Kidney (tissue), 22 donors: ENCODE measurements at places on chromosomes 7 and 10. TPM values are rescaled to one million over a fixed set of nuclear protein-coding genes. Genes with fewer than 3 reads are reported as not detected.

- peak; percentile 24 for DNase-seq
Observed at GRCh38 chr7:26439521-26440232, 148.0 kb downstream of the SNX10 start.

GRCh38 chr10:128029290-128029651, 97.0 kb downstream of the MKI67 start:
- DNase-seq, result no peak

LOXL4 gene
- 15.1 TPM for total RNA-seq

DNA sequence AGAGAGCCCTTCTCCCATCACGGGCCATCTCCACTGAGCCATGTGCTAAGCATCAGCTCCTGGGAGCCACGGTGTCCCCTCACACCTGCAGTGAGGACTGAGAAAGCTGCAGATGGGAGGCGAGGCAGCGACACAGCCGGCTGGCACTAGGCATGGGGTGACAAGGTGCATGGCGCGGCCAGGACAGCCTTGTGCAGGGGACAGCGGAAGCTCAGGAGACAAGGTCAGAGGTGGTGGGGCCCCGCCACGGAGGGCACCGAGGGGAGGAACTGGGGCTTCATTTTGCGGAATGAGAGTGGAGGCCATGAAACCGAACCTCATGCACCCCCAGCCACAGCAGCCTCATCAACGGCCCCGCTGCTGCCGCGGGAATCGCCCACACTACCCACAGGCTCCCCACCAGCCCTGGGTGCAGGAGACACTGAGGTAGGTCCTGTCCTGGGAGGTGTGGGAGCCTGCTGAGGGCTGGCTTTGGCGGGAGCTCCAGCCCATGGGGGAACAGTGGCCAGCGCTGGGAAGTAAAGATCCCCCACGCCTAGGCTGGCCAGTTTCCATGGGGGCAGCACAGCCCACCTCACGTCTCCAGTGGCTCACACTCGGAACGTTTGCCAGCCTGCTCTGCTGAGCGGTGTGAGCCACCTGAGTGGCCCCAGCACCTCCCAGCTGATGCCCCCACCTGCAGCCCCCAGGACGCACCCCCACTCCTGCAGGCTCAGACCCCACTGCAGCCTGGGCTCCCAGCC, 71.2 kb upstream of the INSIG1 start:
- no peak for DNase-seq

- no peak for DNase-seq
Observed at GRCh38 chr7:74031403-74032190, 3.6 kb downstream of the ELN start.

ASB10 gene
- total RNA-seq, result not detected

ANXA8 gene
- 0.16 TPM for total RNA-seq

DNA sequence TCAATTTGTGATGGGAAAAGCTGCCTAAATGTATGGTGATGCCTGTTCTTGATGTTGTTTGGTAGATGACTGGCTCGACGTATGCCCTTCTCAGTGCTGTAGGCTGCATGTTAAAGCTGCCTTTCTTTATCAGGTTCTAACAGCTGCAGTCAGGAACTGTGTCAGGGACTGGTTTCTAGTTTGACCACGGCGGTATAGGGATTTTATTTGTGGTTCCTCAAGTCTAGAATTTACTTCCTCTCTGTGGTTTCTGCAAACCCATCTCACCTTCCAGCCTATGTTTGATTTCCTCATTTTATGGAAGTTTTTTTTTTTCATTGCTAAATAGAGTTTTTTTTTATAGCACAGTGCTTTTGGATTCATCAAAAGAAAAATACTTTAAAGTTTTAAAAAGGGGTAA, 26.5 kb downstream of the LMTK2 start:
- no peak for DNase-seq

GRCh38 chr10:85926136-85926535, 440.5 kb downstream of the GRID1 start:
- no peak for DNase-seq

DNA sequence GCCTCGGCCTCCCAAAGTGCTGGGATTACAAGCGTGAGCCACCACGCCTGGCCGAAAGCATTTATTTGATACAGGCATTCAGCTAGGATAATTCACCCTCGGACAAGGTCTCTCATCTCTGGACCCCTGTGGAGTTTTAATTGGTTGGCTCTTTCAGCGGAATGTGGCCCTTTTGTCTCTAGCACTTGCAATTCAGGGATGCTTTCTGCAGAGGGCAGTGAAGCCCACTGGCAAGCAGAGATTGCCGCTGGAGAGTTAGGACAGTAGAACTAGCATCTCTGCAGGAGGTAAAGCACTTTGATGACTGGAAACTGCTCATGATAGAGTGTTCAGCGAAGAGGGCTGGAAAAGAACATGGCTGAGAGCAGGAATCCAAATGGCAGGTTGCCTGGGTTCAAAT, 62.0 kb downstream of the SUFU start:
- DNase-seq, result no peak

DNA sequence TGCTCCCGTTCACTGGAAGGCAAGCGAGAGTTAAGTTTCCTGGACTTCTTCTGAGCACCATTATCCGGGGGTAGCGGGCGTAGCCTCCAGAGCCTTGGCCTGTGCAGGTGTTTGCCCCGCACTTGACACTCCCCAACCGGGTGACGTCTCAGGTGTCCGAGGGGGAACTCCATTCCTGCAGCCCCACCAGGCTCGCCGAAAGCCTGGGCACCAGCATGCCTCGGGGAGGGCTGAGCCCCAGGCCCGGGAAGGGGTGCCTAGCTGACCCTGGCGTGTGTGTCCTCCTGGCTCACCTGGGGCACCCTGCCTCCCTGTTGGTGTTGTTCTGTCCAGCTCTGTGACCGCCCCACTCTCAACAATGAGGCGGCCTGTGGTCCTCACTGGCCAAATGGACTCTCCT, 109.4 kb upstream of the GPR26 start:
- DNase-seq, result peak; percentile 31

GRM3 gene
- total RNA-seq, result not detected

DRGX gene
- not detected for total RNA-seq

- DNase-seq, result no peak
Observed at GRCh38 chr10:12455766-12456165, 106.4 kb downstream of the CAMK1D start.

GRCh38 chr7:151346470-151346769, 4.8 kb downstream of the NUB1 start:
- no peak for DNase-seq

ST8SIA6 gene
- total RNA-seq, result 0.91 TPM

GRCh38 chr7:16211402-16211925, 209.9 kb downstream of the CRPPA start:
- DNase-seq, result no peak

DNA sequence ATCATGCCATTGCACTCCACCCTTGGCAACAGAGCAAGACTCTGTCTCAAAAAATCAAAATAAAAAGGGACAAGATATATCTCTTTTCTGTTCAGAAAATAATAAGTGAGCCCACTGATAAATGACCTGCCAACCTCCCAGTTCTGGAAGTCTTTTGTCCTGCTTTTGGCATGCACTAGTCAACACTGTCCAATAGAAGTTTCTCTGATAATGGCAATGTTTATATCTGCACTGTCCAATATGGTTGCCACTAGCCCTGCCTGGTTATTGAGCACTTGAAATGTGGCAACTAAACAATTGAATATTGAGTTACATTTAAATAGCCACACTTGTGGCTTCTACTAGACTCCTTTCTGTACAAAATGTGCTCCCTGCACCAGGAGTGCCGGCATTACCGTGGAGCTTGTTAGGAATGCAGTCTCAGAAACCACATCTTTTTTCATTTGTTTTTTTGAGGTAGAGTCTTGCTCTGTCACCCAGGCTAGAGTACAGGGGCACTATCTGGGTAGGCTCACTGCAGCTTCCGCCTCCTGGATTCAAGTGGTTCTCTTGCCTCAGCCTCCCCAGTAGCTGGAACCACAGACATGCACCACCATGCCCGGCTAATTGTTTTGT, 229.7 kb downstream of the CACNB2 start:
- DNase-seq, result no peak

DNA sequence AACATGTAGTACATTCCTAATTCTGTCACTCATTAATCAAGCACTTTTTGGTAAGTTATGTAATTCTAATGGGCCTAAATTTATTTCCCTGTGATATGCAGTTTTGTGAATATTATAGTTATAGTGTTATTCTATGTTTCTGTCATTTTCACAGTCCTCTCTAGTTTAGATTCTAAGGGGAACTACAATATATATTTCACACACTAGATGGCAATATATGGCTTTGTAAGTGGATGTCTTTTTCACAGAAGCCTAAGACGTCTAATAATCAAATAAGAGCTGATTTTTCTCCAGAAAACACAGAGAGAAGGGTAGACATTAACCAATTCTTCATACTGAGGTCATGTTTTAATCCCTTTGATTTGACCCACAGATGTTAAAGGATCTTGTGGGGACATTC, 18.0 kb downstream of the RNLS start:
- peak; percentile 25 for DNase-seq

GRCh38 chr10:99235658-99236626, at the start of gene HPSE2:
TSS of gene HPSE2 (minus strand) at chr10:99235852.
- DNase-seq, result no peak

- no peak for DNase-seq
Observed at GRCh38 chr7:151689196-151689971, 169.7 kb upstream of the RHEB start.

PPP1R17 gene
- total RNA-seq, result not detected

- peak; percentile 6 for DNase-seq
Observed at GRCh38 chr7:45663167-45663921, 89.2 kb downstream of the ADCY1 start.

AKR1B1 gene
- total RNA-seq, result 93.8 TPM
